Glomerular endothelial cell (primary cell): ENCODE measurements at places on chromosomes 6 and 20.

DNA sequence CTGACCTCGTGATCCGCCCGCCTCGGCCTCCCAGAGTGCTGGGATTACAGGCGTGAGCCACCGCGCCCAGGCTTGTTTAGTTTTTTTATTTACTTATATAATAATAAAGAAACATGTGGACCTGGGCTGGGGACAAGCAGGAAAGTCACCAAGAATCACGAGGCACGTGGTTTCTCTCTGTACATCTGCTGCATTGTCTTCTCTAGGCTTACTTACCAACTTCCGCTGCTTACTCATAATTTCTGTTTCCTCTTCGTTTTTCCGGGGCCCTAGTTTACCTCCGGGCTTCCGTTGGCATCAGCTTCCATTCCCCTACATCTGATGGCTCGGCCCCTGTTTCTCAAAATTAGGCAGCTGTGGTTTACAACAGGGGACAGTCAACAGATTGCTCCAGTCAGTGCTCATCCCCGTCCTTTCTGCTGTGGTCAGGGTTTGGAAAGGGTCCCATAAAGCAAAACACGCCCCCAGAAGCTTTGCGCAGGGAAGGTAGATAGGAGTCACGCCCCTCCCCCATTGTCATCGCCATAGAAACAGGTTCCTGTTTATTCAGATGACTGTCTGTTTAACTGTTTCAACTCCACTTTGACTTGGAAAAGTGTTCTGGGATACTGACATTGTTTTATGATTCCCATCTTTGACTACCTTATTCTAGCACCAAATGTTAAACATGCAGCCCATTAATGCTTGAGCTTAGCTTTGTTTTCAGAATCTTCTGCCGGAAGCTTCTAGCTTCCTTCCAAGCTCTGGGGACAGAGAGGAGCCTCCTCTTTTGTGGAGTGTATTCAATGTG lies 31.9 kb upstream of the TXLNB start:
- DNase-seq, result peak; percentile 85

DNA sequence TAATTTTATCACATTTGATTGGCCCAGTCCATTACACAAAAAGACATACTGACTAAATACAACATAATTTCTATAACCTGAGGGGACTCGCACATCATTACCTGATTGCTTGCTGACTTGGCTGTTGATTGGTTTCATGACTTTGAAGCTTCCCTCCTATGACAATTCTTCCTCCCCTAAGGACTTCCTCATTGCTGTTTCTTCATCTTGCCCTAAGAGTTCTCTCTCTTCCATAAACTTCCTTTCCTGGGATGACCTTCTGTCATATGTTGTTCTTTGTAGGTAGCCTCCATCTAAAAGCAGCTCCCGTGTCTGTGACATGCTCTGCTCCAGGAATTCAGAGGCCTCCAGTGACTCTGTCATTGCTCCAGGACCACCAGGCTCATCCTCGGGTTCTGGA lies 22.6 kb downstream of the RSPH3 start:
- no peak for DNase-seq

DNA sequence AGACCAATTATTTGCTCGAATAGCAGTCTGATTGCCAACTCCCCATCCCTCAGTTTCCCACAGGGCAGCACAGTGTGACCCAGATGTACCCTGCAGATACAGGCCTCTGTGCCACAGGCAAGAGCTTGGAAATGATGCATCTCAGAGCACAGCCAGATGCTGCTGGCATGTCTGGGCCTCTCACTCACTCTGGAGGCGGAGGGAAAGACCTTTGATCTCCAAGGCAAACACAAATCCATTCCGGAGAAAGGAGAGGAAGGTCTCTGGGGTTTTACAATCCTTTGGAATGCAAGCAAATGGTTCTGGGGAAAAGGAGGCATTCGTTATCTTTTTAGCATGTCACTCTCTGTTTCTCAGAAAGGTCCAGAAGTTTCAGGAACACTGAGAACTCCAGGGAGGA lies 74.2 kb downstream of the RIOK1 start:
- no peak for DNase-seq

DNA sequence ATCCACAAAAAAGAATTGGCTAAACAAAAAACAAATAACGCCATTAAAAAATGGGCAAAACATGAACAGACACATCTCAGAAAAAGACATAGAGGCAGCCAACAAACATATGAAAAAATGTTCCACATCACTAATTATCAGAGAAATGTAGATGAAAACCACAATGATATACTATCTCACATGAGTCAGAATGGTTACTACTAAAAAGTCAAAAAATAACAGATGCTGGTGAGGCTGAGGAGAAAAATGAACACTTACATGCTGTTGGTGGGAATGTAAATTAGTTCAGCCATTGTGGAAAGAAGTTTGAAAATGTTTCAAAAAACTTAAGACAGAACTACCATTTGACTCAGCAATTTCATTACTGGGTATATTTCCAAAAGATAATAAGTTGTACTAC lies 430.1 kb upstream of the JAG1 start:
- DNase-seq, result no peak

DNA sequence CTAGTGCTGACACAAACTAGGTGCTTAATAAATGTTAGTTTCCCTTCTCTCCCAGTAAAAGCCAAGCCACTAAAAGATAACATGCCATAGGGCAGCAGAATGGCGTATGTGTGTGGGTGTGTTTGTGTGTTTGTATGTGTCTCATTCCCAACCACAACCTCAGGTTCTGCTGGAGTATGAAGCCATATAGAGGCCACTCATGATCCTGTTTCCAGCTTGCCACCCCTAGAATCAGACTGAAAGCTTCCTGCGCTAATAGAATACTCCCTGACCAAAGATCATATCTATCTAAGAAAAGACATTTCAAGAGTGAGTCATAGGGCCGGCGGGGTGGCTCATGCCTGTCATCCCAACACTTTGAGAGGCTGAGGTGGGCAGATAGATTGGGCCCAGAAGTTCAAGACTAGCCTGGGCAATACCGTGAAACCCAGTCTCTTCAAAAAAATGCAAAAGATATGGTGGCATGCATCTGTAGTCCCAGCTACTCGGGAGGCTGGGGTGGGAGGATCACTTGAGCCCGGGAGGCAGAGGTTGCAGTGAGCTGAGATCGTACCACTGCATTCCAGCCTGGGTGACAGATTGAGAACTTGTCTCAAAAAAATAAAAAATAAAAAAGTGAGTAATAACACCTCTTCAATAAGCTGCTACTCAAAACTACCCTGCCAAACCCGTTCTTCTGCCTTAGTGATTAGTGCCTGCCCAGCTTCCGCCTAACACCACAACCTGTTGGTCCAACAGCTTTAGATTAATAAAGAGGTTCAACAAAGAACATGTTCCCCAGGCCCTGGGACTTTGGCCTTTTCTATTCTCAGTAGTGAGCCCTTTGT lies 11.8 kb upstream of the SNRPC start:
- DNase-seq, result no peak
